ENCODE measurements at places on chromosomes 16 and 17.

DNA sequence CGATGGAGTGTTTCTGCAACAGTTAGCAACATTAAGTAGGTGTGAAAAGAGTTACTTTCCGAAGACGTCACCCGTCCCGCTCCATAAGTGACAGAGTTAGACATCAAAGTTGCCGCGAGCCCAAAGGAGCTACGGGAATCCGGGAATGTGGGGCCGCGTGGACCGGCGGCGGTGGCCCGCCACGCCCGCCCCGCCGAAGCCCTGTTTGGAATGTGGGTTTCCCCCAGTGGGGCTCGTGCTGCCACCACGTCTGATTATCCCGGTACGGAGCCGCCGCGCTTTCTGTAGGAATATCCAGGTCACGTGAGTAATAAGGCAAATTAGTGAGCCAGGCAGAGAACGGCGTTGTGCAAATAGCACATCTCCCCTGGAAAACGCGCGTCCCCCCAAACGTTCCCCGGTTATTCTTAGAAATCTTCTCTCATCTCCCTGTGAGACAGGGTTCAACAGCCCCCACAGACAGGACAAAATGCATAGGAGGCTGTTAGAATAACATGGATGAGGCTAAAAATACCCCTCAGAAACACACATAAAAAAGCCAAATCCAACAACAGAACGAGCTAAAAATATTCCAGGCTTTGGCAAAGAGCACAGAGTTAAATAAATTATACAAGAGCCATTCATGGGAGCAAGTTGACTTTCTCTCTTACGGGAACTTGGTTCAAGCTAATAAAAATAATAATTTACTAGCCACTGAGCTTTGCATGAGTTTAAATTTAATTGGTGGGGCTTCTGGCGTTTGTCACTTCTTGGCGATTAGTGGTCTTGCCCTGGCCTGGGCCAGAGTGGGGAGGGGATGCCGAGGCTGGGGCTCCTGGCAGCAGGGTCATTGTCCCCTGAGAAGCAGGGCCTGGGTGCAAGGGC, 8.6 kb downstream of the BAHCC1 start:
- no peak for DNase-seq

- DNase-seq: no peak
These were observed 841 bp downstream of the RAPGEFL1 start for GRCh38 chr17:40178021-40178601.

GRCh38 chr16:86517652-86518258, 7.4 kb downstream of the FOXF1 start:
- DNase-seq: peak; percentile 54

- no peak for DNase-seq
These were observed 6.4 kb upstream of the PRSS21 start for GRCh38 chr16:2810651-2811050.

- no peak for DNase-seq
These were observed 33.7 kb downstream of the GINS3 start for GRCh38 chr16:58425756-58426494.

DNA sequence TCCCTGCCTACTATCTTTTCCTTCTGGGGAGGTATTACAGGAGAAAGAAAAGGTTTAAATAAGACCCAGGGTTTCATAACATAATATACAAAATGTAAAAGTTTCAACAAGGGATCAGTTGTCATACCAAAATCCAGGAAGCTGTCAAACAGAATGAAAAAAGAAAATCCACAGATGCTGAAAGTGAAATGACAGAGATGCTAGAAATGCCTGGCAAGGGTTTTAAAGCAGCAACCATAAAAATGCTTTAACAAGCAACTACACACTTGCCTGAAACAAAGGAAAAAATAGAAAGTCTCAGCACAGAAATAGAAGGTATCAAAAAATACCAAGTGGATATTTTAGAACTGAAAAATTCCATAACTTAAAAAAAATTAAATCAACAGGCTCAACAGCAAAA, 105.0 kb downstream of the C16orf78 start:
- DNase-seq: no peak

DNA sequence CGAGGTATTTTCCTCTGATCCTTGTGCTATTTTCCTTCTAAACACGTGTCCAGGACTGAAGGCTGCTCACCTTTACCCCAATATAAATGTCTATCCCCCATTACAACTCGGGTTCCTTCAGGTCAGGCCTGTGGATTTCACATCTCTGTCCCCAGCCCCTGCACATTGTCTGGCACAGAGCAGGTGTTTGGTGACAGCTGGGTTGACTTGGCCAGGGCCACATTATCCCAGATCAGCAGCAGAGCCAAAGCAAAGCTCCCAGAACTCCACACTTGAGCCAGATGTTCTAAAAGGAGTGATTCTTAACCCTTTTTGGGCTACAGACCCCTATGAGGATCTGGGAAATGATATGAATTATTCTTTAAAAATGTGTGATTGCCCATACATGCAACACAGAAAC, 18.0 kb upstream of the SPATA32 start:
- no peak for DNase-seq

GRCh38 chr17:42039794-42040763, 10.3 kb downstream of the C17orf113 start:
- DNase-seq: no peak

GRCh38 chr17:76254275-76254674, 10.9 kb upstream of the UBALD2 start:
- DNase-seq: no peak

- no peak for DNase-seq
These were observed 55.7 kb downstream of the SREBF1 start for GRCh38 chr17:17780922-17781590.

GRCh38 chr16:22348291-22348690, 26.1 kb downstream of the CDR2 start:
- DNase-seq: no peak

DNA sequence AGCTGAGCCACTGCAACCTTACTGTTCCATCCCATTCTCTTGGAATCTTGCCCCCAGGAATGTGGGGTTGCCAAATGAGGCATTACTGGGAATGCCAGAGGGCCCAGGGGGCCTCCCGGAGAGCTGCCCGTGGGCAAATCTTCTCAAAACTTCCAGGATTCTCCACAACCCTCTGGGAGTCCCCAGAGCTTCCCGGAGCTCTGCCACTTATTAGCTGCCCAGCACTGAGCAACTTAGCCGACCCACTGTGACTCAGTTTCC, 306.0 kb downstream of the FOXL1 start:
- no peak for DNase-seq

DNA sequence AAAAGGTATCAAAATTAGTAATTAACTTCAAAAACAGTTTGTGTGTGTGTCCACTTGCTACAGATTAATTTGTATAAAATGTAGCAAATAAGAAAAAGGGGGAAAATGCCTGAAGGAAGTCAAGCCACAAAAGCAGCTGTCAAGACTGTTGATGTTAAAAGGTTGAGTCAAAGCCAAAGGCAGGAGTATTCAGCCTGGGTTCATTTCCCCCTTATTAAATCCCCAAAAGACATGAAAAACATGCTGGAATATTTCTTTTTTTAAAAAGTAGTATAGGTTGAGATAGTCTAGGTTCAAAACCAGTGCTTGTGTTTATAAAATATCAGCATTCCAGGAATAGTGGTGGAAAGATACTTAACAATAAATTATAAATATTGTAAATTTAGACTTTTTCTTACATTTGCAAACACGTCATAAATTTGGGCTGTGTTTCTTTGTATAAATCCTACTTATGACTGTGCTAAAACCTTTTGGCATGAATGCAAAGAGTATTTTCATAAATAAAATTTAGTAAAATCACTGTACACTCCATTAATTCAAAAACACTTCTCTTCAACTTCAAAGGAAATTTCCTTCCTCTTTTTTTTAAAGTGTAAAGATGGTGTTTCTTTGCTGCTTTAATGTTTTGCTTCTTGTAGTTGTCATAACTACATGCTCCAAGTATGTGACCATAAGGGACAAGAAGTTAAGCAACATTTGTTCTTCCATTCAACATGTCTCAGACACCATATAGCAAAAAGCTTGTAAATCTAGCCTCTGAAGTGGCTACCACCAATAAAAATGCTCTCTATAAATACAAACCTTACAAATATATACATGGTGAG, 72.0 kb downstream of the SKAP1 start:
- no peak for DNase-seq

DNA sequence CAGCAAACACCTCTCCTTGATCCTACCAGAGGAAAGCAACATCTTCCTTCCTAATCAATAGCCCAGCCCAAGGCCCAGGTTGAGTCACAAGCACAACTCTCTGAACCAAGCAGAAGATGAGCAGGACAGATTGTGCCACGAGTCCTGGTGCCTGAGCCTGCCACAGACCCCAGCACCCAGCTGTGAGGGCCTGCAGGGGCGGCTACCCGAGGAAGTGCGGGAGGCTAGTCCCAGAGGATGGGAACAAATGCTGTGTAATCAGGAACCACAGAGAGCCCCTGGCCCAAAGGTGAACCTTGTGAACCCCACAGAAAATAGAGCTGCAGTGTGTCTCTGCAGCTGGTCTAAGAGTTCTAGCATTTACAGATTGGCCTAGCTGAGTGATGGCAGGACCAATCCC, 126.8 kb upstream of the HSBP1 start:
- no peak for DNase-seq

DNA sequence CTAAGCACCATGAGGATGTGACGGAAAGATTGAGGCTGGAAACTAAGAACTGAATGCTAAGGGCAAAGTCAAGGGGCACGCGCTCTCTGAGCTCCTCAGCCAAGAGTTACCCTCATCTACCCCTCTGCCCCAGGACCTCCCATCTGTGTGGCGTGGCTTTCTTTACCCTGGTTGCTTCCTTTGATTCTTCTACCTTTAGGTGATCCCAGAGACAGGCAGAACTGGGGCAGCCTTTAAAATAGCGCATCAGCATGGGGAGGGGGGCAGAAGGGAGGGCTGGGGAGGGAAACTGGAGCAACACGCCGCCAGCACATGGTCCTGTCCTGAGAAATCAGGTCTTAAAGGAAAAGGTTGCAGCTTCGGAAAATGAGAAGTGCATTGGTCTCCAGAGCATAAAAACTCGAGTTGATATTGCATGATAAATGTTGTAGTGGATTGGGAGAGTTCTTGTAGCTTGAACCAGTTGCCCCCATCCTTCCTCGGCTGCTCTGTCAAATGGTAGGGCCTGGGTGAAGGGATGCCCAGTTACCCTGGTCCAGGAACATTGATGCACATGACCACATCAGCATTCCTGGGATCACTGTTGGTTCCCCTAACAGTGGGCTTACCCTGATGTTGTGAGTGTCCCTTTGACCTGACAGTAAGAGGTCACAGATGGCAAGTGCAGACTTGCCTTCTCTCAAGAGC, 29.7 kb downstream of the LDHD start:
- peak; percentile 21 for DNase-seq

DNA sequence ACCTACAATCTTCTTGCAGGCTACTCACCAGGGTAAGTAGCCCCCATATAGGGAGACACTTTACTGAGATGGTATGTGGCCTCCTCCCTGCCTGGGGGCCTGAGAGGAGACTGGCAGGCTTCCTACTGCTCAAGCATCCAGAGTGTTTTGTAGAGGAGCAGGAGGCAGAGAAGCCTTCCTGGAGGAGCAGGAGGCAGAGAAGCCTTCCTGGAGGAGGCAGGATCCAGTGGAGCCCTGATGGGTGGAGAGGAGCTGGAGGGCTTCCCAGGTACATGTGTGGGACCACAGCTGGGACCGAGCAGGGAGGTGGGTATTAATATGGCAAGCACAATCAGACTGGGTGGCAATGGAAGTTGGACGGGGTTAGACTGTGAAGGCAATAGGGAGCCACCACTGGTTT, 2.1 kb upstream of the ADGRG5 start:
- no peak for DNase-seq

- no peak for DNase-seq
These were observed 252.2 kb upstream of the DYNLRB2 start for GRCh38 chr16:80288616-80289015.

- no peak for DNase-seq
These were observed 6.2 kb upstream of the MYOCD start for GRCh38 chr17:12659500-12659899.

DNA sequence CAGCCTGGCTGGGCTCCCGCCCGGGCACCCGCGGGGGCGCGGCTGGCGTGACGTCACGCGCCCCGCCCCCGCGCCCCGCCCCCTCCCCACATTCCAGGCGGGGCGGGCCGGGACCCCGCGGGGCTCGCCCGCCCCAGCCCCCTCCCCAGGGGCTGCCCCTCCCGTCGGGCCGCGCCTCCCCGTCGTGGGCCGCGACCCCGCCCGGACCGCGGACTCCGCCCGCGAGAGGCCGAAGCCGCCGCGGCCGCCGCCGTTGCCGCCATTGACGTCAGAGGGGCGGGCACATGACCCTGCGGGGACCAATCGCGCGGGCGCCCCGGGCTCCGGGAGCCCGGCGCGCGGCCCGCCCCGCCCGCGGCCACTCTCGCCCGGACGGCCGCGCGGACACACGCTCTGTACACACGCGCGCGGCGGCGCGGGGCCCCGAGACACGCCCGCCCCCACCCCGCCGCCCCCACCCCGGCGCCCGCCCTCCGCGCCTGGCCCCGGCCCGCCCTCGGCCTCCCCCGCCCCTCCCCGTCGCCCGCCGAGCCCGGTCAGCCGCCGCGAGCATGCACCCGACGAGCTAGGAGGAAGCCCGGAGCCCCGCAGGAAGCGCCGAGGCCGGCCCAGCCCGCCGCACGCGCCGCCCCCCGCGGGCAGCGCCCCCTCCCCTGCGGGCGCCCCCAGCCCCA, at the start of gene CMIP:
CMIP (plus strand) TSS at position 361 of the 674 bp plus-strand sequence.
- DNase-seq: peak; percentile 92

DNA sequence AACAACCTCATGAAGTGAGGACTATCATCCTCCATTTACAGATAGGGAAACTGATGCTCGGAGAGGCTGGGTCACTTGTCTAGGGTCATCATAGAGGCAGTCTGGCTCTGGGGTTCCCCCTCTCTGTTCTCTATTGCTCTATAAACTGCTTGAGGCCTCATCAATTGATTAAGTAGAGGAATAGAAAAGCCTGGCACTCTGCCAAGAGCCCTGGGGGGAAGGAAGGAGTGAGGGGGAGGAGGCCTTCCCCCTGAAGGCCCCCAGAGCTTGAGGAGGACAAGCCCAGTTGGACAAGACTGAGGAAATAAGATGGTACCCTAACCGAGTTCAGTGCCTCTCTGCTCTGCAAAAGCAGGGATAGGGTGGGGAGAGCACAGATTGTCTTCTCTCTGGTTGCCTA, 21.0 kb downstream of the SDK2 start:
- no peak for DNase-seq

- no peak for DNase-seq
These were observed 164.5 kb upstream of the PIRT start for GRCh38 chr17:11002417-11002816.

DNA sequence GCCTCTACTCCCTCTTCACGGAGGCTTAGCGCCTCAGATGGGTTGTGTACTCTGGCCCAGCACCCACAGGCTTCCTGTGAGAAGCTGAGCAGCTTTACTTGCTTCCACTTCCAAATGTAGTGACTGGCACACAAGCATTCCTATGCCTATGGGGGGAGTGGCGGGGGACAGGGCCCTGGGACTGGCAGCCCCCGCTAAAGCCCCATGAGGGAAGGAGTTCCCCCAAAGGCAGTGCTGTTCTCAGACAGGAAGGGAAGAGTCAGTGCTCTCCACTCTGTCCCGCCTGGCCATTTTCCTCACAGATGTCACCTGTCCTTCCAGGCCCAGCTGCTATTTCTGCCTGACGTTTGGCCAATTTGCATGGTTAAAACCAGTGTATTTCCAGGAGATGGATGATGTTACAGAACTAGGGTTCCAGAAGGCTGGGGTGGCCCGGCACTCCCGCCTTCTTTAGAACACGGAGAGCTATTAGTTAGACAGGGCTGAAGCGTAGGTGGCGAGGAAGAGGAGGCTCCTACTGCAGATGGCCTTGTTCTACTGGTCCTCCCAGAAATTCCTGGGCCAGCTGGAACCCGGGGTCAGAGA, 83.9 kb upstream of the FBXO47 start:
- DNase-seq: no peak

Measured in heart left ventricle (tissue), 16 donors.